ENCODE measurements at places on chromosomes 3 and 15.

- no peak for DNase-seq
These were observed 96.1 kb downstream of the RSRC1 start for GRCh38 chr3:158205994-158206393.

- DNase-seq: no peak
These were observed 173.3 kb upstream of the GOLIM4 start for GRCh38 chr3:168269001-168269400.

DNA sequence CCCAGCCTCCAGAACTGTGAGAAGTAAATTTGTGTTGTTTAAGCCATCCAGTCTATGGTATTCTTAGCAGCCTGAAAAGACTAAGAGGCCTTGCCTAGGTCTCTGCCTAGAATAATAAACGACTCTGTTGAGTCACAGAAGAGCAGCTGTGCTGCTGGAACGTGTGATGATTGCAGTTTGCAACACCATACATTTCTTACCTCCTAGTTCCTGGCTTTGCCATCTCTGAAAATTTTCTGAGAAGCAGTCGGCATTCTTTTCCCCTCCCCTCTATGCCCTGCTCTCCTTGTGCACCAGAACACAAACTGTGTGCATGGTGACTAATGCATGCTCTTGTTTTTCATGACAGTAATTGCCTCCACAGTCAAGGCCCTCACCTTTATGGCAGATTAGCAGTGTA, 301.3 kb downstream of the IL20RB start:
- DNase-seq: no peak

DNA sequence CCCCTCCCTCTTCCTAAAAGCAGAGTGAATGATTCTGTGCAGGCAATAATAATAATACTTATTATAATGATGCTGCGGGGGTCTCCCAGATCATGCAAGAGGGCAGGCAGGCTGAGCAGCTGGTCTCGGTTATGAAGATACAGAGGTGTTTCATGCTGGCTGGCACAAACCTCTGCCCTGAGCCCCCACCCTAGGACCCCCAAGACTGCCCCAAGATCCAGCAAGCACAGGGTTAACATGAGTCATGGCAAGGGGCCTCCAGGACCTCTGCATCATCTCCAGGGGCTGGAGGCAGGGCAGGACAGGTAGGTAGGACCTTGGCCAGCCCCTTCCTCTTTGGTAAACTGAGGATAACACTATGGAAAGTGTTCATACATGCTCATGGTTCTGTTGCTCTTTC, 2.7 kb downstream of the MGLL start:
- no peak for DNase-seq

DNA sequence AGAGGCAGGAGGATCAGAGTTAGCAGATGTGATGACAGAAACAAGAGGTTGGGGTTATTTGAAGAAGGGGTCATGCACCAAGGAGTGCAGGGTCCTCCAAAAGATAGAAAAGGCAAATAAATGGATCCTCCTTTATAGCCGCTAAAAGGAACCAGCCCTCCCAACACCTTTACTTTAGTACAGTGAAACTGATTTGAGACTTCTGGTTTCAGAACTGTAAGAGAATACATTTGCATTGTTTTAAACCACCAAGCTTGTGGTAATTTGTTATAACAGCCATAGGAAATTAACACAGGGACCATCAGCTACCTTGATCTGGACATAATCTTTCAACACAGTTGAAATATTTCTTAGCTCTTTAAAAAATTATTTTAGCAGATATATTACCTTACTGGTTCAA, 166.6 kb downstream of the TIGIT start:
- DNase-seq: no peak

- DNase-seq: no peak
These were observed 53.9 kb upstream of the MELTF start for GRCh38 chr3:197083486-197083885.

DNA sequence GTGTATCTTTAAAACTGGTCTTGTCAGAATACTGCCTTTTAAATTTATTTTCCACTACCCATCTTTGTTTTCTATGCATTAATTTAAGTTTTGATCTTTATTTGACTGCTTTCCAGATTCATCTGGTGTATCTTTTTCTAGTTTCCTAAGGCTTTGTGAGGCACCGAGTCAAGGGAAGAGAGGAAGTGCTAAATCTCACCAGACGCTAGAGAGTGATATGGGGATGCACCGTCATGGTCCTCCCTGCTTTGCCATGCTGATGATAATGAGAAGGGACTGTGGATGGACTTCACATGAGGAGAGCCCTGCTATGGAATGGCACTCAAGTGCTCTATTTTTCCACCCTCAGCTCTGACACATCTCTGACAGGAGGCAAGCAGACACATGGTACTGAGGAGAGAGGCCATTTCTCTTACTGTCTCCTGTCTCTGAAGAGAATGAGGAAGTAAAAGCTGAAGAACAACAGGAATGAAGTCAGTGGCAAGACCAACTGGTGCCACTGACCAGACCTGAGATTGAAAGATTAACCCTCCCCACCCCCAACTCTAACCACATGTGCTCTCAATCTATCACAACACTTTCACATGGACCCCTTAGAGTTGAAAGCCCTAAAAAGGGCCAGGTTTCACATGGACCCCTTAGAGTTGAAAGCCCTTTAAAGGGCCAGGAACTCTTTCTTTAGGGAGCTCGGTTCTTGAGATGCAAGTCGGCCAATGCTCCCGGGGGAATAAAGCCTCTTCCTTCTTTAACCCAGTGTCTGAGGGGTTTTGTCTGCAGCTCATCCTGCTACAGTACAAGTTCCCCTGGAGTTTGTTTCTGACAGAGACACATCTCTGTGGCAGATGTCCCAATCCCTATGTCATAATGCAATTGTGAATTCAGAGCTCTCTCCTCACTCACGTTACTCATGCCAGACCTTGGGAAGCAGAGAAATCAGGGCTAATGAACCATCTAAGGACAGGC, at the start of gene IQCF2:
IQCF2 (plus strand) TSS at position 913 of the 963 bp plus-strand sequence. CDS start 52 bp downstream, outside the sequence.
- no peak for DNase-seq

GRCh38 chr3:147002721-147003120, 397.6 kb upstream of the PLSCR5 start:
- no peak for DNase-seq

GRCh38 chr3:52052831-52053306, 3.5 kb downstream of the DUSP7 start:
- no peak for DNase-seq

GRCh38 chr3:188934989-188935388, 236.8 kb upstream of the TPRG1 start:
- no peak for DNase-seq

DNA sequence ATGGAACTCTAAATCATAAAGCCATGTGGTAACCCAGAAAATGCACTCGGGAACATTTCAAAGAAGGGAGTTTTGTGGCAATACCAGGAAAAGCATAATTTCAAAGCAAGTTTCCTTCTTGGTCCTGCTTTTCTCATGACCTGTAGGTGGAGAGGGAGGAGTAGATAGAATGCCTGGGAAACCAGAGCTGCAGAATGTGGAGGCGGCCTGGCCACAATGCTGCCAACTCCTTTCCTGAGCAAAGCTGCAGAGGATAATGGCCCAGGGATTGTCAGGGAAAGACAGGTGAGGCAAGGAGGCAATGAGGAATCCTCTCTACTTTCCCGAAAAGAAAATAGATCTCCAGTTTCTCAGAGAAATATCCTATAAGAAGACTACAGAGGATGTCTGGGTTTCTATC, 330.3 kb downstream of the FGF12 start:
- no peak for DNase-seq

- DNase-seq: no peak
These were observed 282.6 kb downstream of the KLF13 start for GRCh38 chr15:31609258-31609681.

DNA sequence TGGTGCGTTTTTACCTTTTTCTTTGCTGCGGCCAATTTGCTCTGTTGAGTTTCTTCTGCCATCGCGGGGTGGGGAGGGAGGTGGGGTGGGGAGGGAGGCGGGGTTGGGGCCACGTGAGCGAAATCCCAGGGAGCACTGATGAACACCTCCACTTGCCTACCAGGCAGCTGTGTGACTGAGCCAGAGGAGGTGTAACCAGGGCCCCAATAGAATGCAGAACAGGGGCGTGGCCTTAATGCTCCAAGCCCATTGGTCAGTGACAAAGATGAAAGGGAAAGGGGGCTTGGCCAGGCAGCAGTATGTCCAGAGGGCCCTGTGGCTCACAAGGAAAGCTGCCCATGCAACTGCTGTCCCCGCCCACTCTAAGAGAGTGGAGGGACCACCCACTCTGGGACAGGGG, 21.4 kb upstream of the OR4F6 start:
- DNase-seq: no peak

- DNase-seq: no peak
These were observed 1.7 kb downstream of the RORA start for GRCh38 chr15:61227269-61227949.

GRCh38 chr15:94445566-94446160, 214.3 kb downstream of the MCTP2 start:
- DNase-seq: no peak

DNA sequence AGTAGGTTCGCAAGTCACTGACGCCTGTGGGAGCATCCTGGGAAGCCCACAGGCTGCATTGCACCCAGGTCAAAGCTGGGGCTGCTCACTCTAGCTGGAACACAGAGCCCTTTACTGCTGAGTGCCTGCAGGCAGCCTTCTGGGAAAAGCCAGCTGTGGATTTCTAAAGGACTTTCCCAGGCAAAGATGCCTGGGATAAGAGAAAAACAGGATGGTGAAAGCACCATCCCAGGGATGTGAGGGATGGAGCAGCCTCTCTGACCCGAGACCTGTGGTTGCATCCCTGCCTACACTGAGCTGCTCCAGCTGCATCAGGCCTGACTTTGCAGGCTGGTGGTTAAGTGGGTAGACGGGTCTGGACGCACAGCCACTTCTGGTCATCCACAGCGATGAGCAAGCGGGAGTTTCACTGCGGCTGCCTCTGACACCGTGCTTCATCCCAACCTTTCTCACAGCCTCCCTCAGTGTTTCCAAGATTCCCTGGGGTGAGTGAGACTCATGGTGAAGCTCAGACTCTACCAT, 52.5 kb upstream of the AMOTL2 start:
- DNase-seq: no peak

- no peak for DNase-seq
These were observed 71.0 kb upstream of the GALNT15 start for GRCh38 chr3:16103472-16103871.

DNA sequence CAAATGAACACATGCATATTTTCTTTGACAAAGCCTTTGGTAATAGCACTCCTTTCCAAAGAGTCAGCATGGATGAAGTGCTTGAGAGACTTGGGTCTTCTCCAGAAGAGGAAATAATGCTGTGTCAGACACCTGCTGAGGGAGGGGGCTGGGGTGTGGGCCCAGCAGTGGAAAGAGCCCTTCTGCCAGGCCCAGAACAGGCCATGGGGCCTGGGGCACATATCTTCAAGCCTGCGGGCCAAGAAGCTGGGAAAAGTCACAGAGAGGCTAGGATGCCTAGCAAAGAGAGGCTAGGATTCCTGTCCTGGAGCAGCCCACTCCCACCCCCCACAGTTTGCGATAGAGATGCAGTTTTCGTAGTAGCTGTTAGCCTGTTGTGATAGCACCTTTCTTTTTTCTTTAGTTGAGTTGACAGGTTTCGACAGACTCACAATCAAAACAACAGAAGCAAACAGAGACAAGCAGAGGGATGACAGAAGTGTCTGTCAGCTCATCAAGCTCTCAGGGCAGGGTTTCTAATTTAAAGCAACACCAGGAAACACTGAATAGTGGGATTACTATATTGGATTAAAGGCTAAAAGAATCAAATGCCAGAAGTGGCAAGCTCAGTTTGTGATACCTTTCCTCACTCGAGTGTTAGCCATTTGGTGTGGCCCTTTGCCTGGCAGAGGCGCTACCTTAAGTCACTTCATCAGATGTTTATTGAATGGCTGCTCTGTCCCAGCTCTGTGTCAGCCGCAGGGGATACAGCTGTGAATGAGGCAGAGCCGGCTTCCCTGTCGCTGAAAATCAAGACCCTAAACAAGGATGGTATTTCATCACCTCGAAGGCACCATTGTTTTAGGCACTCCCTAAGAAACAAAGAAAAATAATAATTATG, 19.0 kb downstream of the CMTM7 start:
- DNase-seq: no peak

DNA sequence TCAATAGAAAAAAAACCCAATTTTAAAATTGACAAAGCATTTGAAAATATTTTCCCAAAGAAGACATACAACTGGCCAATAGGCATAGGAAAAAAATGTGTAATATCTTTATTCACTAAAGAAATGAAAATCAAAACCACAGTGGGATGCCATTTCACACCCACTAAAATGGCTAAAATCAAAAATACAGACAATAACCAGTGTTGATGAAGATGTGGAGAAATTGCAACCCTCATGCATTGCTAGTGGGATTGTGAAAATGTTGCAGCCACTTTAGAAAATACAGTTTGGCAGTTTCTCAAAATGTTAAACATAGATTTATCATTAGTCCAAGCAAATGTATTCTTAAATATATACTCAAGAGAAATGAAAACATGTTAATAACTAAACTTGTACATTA, 315.1 kb upstream of the GPR149 start:
- DNase-seq: no peak

- DNase-seq: no peak
These were observed 43.6 kb downstream of the SST start for GRCh38 chr3:187626581-187626980.

- DNase-seq: no peak
These were observed 218.2 kb upstream of the TPM1 start for GRCh38 chr15:62824111-62825015.

- no peak for DNase-seq
These were observed 11.3 kb upstream of the NIPA2 start for GRCh38 chr15:22827125-22827524.

GRCh38 chr3:181252631-181253030, 263.1 kb upstream of the DNAJC19 start:
- DNase-seq: no peak

- DNase-seq: no peak
These were observed 27.9 kb downstream of the EHD4 start for GRCh38 chr15:41944313-41944940.

DNA sequence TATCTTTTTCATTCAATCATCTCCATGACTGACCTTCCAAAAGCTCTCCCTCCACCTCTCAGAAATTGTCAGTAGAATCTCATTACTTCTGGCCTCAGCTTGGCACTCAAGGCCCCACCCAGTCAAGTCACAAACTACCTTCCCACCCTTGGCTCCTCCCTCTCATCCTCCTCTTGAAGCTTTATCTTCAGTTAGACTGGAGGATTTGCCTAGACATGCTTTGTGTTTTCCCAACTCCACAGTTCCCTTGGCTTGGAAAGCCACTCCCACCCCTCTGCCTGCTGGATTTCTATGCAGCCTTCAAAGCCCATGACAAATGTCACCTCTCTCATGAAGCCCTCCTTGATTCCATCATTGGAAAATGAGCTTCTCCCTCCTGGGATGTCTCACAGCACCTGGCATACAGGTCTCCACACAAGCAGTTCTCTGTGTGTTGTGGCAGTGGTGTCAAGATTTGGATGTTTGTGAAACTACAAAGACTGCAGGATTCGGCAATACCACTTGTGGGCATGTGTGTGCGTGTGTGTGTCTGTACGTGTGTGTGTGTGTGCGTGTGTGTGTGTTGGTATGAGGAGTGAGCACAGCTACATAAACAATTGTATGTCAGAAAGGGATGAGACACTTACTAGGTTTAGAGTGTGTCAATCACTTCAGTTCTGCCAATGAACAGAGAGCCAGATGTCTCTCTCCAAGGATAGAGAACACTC, 45.3 kb upstream of the VPS8 start:
- no peak for DNase-seq

GRCh38 chr3:69777582-69777967, 38.3 kb downstream of the MITF start:
- DNase-seq: no peak
